ENCODE measurements at places on chromosomes 1 and 21. TPM values are rescaled to one million over a fixed set of nuclear protein-coding genes. Genes with fewer than 3 reads are reported as not detected.

The SPRR2F gene
- not detected for total RNA-seq

The SH3BGR gene
- total RNA-seq: 5.9 TPM

GRCh38 chr1:111735858-111736544 is 3.2 kb downstream of the INKA2 start:
- H3K27ac ChIP-seq: peak overlapping the region; percentile 40
- no peak overlapping the region for H3K4me3 ChIP-seq
- no peaks in the 10 kb centered on the region for H3K27me3 ChIP-seq

DNA sequence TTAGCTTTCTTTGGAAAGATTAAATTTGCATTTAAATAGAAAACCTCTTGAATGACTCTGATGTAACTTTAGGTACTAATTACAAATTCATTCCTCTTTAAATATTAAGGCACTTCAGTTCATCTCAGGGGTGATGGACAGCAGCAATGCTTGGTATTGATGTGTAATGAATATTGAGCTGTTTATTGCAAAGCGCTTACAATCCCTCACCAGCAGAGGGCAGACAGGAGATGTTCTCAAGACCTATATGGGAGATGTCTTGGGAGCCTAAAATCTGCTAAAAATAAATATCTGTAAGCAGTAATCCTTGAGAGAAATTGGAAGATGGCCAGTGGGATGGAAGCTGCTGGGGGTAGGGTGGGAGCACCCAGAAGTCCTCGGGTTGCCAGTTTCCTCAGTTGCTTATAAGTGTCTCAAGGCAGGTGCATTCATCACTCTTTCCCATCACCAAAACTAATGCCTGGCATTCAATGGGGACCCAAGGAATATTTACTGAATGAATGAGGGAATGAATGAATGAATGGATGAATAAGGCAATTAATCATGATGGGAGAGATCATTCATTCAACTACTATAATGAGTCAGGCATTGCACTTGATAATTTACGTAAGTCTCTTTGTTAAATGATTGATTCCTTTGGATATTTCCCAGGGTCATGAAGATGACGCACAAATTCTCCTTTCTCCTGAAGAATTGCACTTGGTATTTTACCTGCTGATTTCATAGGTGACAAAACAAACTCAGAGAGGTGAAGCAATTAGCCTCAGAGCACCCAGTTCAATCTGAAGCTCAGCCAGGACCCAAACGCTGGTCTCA is 2.3 kb downstream of the KLHDC8A start:
- H3K27ac ChIP-seq: no peak overlapping the region
- H3K4me1 ChIP-seq: peaks cover 7% of the 10 kb centered on the region
- peaks cover 25% of the 10 kb centered on the region for H3K27me3 ChIP-seq
- H3K4me3 ChIP-seq: no peak overlapping the region
- H3K36me3 ChIP-seq: no peaks in the 10 kb centered on the region

DNA sequence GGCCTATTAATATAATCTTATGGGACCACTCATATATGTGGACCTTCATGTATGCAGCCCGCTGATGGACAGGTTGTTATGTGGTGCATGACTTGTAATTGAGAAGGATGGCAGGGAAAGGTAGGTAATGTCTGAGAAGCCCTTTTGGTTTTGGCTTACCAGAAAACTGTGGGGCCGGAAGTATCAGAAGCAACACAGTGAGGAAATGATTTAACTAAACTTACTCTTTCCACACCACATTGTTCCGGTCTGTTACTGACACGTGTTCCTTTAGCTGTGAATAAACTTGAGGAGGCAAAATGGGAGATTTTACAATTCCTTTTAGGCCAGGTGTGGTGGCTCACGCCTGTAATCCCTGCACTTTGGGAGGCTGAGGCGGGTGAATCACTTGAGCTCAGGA is 32.4 kb downstream of the KIF1B start:
- no peaks in the 10 kb centered on the region for H3K27me3 ChIP-seq
- no peaks in the 10 kb centered on the region for H3K36me3 ChIP-seq

- no peaks in the 10 kb centered on the region for H3K27me3 ChIP-seq
- H3K4me3 ChIP-seq: no peak overlapping the region
- no peak for ATAC-seq
- H3K4me1 ChIP-seq: peaks cover 14% of the 10 kb centered on the region
- H3K27ac ChIP-seq: no peak overlapping the region
- H3K36me3 ChIP-seq: no peaks in the 10 kb centered on the region
Observed at GRCh38 chr1:161864577-161864976, 98.5 kb downstream of the ATF6 start.

DNA sequence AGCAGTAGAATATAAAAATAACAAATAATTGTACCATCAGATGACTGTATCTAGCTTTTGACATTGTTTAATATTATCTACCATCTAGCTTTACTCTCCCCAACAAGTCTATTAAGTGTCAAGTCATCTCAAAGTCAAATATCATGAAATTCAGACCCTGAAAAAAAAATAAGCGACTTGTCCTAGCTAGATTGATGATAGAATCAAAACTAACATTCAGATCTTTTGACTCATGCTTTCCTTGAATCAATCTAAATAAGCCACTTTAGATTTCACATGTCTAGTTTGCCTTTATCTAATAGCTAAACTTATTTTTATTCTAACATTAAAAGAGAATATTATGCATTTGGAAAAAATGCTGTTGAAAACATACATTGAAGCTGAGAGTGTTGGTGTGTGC is 35.4 kb downstream of the CRB1 start:
- H3K36me3 ChIP-seq: no peaks in the 10 kb centered on the region
- H3K27me3 ChIP-seq: no peaks in the 10 kb centered on the region
- no peak overlapping the region for H3K27ac ChIP-seq
- H3K4me1 ChIP-seq: no peaks in the 10 kb centered on the region
- H3K4me3 ChIP-seq: no peak overlapping the region
- ATAC-seq: no peak
